ENCODE measurements at places on chromosomes 2 and 18.
A peak's percentile ranks its signal among the peaks of the same experiment; 100 is the strongest.

GRCh38 chr2:60215386-60215901 is 338.0 kb downstream of the BCL11A start:
- DNase-seq, result peak; percentile 8

DNA sequence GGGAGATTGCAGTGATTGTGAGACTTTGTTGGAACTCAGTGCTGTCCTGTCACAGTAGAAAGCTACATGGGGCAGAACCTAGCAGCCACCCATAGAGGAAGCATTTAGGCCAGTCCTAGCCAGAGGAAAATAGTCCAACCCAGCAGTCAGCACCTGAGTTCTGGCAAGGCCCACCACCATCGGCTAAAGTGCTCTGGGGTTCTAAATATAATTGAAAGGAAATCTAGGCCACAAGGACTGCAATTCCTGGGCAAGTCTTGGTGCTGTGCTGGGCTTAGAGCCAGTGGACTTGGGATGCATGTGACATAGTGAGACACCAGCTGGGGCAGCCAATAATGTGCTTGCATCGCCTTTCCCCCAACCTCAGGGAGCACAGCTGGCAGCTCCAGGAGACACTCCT is 28.9 kb upstream of the ACTR2 start:
- DNase-seq, result no peak

- no peak for DNase-seq
Observed at GRCh38 chr2:71949537-71949798, 198.2 kb downstream of the CYP26B1 start.

DNA sequence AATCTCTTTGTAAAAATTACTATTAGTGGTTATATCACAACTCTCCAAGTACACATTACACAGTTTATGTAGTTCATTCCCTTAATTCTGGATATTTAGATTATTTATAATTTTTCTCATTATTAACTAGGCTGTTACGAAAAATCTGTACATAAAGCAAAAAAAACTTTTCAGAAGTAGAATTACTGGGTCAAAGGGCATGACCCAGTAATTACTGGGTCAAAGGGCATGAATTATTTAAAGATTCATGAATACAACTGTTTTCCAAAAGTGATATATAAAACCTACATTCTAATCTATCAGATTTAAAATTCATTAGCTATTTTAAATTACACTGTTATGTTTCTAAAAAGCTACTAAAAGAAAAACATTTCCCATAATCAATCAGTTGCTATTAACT is 55.3 kb downstream of the MSH6 start:
- no peak for DNase-seq

DNA sequence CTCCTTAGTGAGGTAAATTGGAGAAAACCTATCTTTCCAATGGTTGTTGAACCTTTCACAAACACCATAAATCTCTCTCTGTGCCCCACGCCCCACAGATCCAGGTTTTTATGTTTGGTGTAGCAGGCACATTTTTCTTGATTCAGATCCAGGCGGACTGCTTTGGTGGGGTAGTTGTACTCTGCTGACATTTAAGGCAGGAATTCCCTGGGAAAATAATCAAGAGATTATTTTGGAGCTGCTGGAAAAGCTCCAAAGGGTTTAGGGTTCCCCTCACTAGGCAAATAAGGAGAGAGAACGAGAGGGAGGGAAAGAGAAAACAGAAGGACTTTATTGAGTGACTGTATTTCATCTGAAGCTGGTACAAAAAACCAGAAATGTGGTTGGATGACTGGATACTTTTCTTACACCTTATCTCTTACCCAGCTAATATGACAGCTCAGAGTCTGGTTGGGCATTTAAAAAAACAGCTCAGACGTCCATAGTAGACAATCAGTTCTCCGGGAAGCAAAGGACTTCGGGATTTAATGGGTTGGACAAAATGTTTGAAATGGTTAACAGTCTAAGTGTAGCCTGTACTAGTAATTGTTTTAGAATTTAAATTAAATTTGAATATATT is 3.6 kb upstream of the AQP4 start:
- no peak for DNase-seq

GRCh38 chr18:26383454-26384270 is 157.4 kb downstream of the TAF4B start:
- DNase-seq, result peak; percentile 39

All from NCI-H2081 (cell line).